ENCODE measurements at places on chromosomes 5 and 9.

DNA sequence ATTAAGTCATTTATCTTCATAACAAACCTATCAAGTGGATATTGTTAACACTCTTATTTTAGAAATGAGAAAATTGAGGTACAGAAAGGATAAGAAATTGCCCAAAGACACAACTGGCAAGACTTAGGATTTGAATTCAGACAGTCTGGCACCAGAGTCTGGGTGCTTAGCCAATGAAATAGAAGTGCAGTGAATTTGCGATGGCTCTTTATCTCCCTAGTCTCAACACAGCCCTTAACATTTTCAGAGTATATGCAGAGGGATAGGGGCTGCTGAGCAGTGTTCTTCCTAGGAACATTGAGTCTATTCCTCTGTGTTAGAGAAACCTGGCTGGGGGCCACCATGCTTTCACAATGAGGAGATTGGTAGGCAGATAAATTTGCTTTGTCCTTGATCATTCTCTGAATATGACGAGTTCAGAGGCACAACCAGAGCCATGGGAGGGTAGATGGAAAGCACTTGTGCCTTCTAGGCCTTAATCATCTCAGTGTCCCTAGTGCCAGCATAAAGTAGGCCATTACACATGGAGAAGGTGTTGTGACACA lies 6.1 kb upstream of the FSD1L start:
- no peak for DNase-seq

GRCh38 chr5:82911910-82912309 lies 165.3 kb downstream of the TMEM167A start:
- DNase-seq, result no peak

DNA sequence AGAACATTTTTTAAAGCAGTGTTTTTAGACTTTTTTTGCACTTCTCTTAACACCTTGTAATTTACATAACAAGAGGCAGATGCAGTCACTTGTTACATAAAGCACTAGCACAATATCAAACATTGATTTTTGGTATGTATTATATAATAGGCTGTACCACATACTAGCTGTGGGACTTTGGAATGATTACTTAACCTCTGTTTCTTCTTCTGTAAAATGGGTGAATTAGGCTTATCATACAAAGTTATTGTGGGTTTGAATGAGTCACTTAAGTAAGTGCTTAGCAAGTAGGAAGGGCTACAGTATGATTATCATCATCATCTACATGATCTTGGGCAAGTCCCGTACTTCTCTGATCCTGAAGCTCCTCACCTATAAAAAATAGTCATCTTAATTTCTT lies 2.1 kb downstream of the FAM81B start:
- no peak for DNase-seq

DNA sequence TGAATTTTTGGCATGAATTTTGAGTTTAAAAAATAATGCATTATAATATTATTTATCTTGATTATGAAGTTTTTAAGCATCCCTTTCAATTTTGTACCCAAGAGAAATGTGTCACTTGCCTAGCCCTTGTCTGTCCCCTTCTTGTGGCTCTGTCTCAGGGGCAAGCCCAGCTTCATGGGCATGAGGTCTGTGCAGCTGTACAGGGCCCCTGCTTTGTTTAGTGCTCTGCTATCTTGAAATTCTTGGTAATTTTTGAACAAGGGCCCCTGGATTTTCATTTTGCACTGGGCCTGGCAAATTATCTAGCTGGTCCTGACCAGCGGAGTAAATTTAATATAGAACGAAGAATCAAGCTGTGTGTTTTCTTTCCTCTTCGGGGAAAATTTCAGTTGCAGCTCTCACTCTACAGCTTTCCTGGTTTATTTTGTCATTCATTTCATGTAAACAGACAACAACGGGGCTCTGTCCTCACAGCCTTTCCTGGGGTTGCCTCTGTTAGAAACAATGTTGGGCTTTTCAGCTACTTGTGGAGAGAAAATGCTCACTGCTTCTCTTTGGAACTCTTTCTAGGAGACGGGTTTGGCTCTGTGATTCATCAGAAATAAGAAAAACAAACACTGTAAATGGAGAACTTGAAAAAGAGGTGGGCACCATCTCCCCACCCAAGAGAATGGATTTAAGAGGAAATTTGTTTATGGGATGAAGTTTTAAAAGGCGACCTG lies 41.1 kb downstream of the LIX1 start:
- no peak for DNase-seq

DNA sequence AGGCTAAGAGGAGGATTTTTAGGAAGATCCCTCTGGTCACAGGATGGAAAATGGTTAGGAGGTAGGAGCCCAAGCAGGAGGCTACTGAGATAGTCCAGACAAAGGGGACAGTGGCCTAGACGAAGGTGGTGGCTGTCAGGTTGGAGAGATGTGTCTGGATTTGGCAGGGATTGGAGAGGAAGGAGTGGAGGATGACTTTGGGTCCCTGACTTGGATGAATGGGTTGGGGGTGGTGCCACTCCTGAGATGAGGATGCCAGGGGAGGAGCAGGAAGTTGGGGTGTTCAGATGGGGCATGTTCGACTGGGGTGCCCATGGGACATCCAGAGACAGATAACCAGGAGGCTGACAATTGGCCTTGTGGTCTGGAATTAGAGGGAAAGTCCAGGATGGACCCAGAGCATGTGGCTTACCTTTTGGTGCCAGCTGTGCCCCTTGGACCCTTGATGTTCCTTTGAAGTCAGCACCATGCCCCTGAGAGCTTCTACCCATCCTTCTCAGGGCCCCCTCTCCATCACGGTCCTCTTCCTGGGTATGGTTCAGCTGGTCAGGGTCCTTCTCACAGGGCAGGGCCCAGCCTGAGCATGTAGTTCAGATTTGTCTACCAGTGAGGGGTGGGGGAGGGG lies 15.1 kb upstream of the IGFBPL1 start:
- no peak for DNase-seq

DNA sequence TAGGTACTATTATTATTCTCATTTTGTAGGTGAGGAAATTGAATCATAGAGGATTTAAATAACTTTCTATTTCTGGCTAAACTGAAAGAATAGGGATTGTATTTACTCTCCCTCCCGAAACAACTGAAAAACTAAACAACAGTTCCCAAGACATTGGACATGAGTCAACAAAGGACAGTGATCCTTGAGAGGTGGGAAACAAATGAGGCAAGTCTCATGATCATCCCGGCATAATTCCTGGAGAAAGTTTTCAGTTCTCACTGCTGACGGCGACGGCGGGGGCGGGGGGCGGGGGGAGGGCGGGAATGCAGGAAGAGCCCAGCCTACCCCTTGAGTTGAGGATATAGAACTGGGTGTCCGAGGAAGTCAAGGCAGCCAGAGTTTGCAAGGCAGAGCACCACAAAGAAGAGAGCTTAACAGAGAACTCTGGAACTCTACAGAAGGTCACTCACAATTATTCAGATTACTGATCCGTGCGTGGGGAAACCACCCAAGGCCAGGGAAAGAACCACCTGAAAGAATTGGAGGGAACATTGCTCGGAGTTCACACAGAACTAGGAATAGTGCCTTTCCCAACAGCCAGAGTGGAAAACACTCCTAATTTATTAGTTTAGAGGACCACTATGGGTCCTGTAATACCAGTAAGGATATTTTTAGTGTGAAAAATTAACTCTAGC lies 27.4 kb upstream of the WHRN start:
- DNase-seq, result no peak

DNA sequence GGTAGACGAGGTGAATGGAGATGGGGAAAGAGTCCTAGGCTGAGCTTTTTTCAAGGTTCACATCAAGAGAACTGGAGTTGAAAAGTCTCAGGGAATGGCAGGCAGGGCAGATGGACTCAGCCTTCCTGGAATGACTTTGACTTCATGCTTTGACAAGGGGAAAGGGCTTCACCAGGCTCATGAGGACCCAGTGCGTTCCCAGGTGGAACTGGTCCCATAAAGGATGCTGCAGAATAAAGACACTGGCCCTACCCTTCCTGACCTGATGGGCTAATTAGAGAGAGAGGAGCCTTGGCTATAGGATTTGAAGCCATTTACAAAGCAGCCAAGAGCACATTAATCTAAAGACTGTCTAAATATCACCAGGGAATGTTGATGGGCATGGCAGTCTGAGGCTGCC lies 63.8 kb downstream of the IL31RA start:
- no peak for DNase-seq

- DNase-seq, result no peak
Observed at GRCh38 chr5:88873447-88873846, 9.5 kb downstream of the MEF2C start.

DNA sequence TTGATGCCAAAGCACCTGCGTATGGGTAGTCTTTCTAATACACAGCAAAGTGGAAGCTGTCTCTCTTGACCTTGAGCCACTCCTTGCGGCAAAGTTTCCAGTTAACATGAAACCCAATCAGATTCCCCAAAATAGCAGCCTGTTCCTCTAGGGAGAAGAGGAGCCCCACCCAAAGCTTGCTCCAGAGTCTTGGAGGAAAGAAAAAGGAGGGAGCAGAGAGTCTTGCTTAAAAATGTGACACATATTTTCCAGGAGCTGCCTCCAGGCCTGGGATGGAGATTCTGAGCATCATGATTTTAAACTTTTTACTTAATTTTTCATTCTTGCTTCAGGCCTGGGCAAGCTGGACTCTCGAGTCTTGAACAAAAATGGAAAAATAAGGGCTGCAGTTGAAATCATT lies 223.5 kb upstream of the TNC start:
- DNase-seq, result no peak

GRCh38 chr5:56983593-56984361 lies 31.9 kb upstream of the MIER3 start:
- no peak for DNase-seq

- DNase-seq, result no peak
Observed at GRCh38 chr5:159332800-159333544, 2.7 kb upstream of the IL12B start.

GRCh38 chr5:147472664-147473475 lies 37.0 kb downstream of the DPYSL3 start:
- DNase-seq, result no peak

DNA sequence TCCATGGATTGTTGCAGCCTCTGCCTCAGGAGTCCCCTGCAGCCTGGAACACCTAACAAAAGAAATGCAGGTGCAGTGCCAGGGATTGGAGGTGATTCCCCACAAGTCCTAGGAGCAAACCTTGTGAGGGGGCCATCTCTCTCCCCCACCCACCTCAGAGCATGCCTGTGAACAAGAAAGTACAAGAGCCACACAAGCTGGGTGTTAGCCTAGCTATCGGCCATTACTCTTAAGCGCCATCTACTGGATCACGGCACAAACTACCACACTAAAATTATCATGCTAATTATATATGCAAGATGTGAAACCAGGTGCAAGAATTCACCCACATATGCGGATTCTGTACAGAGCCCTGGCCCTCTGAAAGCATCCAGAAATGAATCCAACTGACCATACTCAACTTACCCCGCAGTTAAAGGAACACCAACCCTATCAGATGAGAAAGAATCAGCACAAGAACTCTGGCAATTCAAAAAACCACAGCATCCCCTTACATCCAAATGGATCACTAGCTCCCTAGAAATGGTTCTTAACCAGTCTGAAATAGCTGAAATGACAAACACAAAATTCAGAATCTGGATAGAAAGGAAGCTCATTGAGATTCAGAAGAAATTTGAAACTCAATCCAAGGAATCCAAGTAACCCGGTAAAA lies 16.5 kb upstream of the PRSS3 start:
- DNase-seq, result peak; percentile 14

DNA sequence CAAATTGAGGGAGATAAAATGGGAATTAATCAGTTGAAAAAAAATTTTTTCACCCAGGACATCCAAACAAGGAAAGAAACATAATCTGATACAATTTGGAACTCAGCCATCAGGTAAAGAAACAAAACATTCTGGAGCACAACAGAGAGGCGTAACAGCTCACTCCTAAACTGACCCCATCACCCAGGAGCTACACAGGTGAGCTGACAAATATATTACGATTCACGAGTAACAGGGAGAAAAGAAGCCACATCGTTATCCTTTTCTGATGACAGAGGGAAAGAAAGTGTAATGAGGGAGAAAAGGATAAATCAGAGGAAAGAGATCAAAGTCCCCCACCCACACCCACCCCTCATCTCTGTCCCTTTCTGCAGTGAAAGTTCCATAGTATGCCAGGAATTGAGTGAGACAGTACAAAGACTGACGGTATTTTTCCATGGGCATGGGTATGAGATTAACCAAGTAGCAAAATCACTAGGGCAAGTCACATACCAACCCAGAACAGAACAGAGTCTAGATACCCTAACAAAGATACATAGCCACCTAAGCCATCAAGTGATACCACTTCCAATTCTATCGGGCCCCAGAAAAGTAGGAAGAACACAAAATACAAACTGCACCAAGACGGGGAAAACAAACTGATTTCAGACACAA lies 45.4 kb downstream of the TMEM245 start:
- DNase-seq, result no peak

DNA sequence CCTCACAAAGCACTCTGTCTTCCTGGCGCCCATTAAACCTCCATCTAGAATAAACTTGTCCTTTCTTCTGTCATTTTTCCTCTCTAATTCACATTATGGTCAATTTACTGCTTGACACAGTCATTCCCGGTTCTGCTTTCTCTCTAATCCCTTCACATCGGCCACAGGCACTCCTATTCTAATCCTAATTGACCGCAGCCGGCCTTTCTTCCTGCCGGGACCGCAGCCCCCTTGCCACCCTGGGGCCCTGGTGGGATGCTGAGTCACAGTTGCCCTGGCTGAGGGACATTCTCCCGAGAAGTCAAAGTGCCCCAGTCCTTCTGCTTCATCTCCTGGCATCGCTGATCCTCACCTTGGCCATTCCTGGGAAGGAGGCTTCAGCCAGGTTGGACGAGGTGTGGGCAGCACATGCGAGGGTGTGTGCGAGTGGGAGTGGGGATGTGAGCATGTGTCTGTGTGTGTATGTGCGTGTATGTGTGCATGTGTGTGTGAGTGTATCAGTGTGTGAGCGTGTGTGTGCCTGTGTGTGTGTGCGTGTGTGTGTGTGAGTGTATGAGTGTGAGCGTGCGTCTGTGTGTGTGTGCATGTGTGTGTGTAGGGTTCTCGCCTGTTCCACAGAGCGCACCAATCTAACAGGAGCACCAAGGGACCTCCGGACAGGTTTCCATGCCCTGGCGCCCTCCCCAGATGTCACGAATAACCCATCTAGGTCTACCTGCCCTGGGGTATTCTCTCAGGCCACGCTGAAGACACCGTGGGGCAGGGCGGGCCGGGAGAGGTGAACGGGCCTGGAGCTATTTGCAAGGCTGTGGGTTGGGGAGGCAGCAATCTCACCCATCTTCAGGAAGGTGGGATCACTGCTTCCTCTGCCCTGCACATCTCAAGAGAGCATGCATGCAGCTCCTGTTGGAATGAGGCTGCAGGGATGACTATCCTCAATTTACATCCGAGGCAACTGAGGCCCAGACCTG lies 191.2 kb downstream of the PAX5 start:
- no peak for DNase-seq

DNA sequence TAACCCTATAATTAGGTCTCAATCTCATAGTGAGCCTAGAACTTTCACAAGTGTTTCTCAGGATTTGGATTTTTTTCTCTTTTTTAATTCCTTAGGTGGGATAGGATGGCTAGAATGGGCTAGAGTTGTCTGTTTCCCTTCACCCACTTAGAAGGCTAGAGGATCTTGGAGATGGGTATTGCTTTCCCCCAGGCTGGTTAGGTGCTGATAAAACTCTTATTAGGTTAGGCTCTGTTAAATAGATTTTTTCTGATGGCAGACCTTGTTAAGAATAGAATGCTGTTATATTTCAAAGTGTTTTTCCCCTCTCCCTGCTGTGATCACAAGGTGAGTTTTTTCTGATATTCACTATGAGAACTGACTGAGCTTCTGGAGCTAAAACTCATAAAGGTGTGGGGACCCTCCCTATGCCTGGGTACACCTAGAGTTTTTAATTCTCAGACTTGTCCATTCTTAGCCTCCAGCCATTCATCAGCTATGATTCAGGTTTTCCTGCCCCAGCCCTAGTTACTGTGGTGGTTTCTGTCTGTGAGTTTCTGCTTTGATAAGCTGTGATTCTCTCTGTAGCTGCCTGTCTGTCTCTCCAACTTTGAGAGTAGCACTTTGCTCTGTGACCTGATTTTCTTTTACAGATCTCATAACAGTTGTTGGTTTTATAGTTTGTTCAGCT lies 132.4 kb downstream of the HACD4 start:
- DNase-seq, result no peak
